ENCODE measurements at places on chromosomes 13 and 19.

DNA sequence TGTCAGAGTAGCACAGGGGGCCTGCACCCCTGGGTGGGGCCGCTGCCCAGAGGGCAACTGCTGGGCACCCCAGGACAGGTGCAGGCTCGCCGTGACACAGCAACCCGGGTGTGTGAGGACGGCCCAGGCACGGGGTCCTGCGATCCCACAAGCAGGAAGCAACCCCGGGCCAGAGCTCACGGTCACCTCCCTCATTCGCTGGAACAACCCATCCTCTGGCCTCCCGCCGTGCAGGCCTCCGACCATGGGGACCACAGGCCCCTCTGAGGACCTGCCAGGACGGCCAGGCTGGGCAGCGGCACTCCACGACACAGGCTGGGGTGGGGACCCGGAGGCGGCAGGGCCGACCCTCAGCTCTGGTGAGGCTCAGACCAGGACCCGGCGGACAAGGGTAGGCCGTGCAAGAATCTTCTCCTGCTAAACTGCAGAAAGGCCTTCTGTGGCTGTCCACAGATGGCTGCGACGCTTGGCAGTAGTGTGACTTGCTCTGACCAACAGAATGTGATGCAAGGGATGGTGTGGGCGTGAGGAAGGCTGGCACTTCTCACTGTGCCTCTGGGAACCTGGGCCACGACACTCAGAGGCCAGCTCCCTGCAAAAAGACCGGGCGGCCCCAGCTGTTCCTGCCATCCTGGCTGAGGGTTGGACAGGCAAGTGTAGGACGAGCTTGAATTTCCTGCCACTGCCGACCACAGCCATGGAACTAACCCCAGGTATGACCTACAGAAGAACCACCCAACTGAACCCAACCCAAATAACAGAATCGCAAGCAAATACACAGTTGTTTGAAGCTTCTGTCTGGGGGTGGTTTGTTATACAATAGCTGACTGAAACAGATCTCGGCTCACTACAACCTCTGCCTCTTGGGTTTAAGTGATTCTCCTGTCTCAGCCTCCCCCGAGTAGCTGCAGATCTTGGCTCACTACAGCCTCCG, 26.5 kb downstream of the PIP5K1C start:
- DNase-seq: no peak

DNA sequence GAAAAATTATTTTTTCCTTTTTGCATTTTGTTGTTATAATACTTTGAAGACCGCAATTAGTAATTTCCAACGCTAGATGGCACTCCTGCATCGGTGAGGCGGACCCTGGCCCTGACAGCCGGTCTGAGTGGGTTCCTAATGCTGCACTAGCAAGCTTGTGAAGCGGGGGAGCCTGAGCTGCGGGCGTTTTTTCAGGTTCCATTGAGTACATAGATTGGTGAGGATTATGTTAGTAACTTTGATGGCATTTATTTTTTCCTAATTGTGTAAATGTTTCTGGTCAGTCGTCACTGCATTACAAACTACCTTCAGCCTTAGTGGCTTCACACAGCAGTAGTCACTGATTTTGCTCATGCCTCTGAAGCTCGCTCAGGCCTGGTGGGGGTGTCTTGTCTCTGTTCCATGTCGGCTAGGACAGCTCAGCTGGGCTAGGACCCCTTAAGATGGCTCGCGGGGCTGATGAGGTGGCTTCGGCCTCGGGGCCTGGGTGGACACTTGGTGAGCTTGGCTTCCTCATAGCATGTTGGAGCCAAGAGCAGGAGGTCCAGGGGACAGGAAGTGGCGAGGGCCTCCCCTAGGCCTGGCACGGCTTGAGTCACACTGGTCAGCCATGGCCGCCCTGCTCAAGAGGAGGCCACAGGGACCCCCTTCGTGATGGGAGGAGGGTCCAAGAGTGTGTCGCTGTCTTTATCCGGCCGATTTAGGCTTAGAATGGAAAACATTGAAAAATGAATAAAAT, 25.0 kb downstream of the ERCC5 start:
- DNase-seq: peak; percentile 51

DNA sequence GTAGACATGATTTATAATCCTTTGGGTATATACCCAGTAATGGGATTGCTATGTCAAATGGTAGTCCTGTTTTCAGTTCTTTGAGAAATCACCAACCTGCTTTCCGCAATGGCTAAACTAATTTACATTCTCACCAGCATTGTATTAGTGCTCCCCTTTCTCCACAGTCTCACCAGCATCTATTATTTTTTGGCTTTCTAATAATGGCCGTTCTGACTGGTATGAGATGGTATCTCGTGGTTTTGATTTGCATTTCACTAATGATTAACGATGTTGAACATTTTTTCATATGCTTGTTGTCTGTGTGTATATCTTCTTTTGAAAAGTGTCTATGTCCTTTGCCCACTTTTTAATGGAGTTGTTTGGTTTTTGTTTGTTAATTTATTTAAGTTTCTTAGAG, 165.1 kb downstream of the PDS5B start:
- DNase-seq: no peak

DNA sequence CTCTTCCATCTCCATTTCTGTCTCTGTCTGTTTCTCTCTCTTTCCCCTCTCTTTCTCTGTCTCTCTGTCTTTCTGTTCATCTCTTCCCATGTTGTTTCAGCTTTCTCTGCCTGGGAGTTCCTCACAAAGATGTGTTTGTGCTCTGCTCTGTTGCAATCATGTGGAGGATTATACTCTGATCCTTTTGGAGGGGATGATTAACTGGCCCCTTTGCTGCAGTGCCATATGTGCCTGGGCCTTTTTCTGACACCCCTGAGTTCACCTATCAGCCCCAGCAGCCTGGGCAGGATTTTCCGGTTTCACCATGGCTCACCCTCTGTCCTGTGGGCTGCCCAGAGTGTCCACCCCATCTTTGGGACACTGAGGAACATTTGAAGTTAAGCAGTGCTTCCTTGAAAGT, 9.0 kb upstream of the TEX26 start:
- no peak for DNase-seq

DNA sequence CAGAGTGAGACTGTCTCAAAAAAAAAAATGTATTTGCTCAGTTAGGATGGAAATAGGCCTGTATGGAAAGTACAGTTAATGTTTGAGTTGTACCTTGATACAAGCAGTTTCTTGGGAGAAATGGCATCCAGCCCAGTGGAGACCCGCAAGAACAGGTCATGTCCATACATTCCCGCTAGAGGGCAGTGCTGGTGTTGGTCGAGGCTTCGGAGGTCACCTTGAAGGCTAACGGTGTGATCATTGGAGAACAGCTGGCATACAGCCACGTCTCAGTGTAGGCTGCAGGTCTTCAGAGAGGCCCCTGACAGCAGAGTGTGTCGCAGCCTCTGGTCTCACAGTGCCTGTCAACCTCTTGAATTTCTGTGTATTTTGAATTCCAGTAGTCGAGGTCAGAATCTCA, 7.5 kb downstream of the ZNF610 start:
- DNase-seq: peak; percentile 85

DNA sequence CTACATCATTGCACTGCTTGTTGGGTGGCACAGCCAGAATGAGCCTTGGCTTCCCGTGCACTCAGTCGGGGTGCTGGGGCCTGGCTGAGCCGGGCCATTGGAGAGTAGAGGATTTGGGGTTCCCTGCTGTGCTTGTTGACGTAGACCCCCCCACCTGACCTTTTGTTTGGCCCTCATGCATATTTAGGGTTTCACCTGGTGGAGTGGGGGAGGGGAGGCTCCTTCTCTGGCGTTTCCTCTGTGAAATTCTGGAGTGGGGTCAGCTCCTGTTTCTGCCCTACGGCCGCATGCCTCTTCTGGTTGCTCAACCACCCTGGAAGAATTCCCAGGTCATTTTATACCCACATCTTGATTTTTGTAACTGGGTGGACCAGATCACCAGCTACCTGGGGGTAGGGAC, 82.8 kb downstream of the SIPA1L3 start:
- DNase-seq: no peak

- peak; percentile 9 for DNase-seq
Measured at GRCh38 chr13:91740756-91741155, 342.3 kb downstream of the GPC5 start.

GRCh38 chr13:92260363-92260762, 861.9 kb downstream of the GPC5 start:
- DNase-seq: no peak

- peak; percentile 63 for DNase-seq
Measured at GRCh38 chr13:25882466-25883357, 169.1 kb downstream of the SHISA2 start.

GRCh38 chr13:93180356-93180969, 46.1 kb upstream of the GPC6 start:
- DNase-seq: no peak

GRCh38 chr13:98252931-98253470, 75.9 kb upstream of the RNF113B start:
- no peak for DNase-seq

DNA sequence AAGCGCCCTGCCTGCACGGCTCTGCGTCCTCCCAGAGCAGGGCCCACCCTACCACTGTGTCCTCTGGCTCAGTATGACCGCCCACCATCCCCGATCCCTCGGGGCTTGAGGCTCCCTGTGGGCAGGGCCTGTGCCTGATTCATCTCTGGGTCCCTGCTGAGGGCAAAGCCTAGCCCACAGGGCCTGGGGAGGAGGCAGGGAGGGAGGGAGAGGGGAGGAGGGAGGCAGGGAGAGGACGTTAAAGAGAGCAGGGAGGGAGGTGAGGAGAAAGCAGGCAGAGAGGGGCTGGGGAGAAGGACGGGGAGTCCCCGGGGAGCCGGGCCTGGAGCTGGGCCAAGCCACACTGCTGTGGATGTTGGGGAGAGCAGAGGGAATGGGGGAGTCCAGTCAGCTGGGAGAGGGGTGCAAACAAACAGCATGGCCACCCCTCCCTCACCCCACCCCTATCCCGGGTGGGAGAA, 4.0 kb upstream of the ERFL start:
- DNase-seq: no peak

GRCh38 chr19:48992581-48993174, 431 bp downstream of the GYS1 start:
- DNase-seq: peak; percentile 49

DNA sequence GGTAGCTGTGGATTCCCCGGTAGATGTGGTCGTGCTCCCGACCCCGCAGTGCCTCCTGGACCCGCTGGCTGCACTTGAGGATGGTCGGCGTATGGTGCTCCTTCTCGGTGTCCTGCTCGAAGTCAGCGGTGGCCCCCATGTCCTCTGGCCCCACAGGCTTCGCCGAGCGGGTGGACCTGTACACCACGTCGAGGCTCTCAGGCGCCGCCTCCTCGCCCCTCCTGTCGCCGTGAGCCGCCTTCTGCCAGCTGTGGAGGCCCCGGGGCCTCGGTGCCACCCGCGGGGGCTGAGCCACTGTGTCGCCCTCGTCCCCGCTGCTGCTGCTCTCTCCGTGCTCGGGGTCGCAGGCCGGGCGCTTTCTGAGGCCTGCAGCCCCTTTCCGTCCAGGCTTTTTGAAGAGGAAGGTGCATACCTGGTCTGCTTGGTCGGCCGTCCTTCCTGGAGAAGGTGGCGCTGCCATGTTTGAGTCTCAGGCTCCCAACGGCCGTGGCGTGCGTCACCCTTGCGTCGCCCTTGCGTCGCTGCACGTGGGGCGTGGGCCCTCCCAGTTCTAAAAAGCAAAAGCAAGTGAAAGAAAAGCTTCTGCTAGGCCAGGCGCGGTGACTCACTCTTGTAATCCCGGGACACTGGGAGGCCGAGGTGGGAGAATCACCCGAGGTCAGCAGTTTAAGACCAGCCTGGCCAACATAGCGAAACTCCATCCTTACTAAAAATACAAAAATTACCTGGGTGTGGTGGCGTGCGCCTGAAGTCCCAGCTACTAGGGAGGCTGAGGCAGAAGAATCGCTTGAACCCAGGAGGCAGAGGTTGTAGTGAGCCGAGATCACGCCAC, at the start of gene RNF113B:
Gene RNF113B, minus strand, starts transcription at position 493 of the 832 bp plus-strand sequence. Its CDS starts 33 bp downstream, at position 460.
- DNase-seq: no peak

DNA sequence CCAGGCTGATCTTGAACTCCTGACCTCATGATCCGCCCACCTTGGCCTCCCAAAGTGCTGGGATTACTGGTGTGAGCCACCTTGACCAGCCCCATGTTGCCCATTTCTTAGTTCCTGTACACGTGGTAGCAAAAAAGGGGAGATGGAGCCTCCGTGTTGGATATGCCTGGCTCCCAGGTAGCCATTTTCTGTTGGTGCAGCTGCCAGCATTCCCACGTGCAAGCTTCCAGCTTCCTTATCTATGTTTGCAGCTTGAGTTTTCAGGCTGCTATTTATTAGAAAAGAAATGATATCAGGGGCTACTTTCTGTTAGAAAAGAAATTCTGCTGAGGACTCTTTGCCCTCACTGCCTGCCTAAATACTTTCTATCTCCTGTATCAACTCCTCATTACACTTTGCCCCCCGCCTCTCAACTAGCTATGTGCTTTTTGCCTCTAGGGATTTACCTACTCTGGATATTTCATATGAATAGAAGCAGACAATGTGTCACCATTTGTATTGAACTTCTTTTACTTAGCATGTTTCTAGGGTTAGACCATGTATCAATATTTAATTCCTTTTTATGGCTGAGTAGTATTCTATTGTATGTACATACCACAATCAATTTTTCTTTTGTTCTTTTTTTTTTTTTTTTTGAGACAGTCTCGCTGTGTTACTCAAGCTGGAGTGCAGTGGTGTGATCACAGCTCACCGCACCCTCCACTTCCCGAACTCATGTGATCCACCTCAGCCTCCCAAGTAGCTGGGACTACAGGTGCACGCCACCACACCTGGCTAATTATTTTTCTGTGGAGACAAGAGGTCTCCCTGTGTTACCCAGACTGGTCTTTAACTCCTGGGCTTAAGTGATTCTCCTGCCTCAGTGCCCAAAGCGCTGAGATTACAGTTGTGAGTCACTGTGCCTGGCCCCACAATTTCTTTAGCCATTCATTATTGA, 3.4 kb upstream of the TMED1 start:
- DNase-seq: no peak

DNA sequence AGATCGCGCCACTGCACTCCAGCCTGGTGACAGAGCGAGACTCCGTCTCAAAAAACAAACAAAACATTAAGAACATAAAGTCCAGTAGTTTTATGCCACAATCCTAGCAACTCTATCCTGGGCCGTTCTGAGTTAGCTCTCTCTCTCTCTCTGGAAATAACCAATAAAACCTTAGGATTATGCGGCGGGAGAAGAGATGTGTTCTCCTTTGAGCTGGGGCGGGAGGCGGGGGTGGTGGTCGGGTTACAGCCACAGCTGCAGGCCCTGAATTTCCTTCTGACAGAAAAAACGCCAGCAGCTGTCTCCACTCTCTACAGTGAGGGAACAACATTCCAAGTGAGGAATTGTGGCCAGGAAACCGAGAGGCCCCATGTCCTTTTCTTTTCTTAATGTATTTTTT, 9.1 kb upstream of the PNMA8A start:
- no peak for DNase-seq

GRCh38 chr19:46478356-46478986, 7.1 kb upstream of the PNMA8A start:
- peak; percentile 36 for DNase-seq

GRCh38 chr13:36275190-36276002, 22.2 kb downstream of the CCDC169 start:
- peak; percentile 79 for DNase-seq

DNA sequence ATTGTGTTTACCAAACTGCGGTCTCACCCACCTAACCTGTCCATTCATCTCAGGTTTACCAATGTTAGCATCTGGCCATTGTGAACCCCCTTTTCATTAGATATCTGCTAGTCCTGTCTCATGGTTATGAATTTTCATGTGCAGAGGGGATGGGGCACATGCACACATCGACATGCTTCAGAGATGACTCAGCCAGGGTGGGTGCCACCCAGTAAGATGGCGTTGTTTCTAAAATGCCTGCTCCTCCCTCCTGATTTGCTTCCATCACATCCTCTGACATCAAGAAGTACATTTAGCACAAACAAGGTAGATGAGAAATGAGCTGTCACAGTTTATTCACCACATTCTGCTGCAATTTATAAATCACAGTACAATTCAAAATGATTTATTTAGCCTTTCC, 51.3 kb downstream of the GPALPP1 start:
- no peak for DNase-seq
